ENCODE measurements at places on chromosomes 16 and 17.

- no peak for DNase-seq
These were observed 60.5 kb downstream of the SLC5A11 start for GRCh38 chr16:24906199-24906808.

GRCh38 chr16:783404-784161 is 4.6 kb downstream of the RPUSD1 start:
- DNase-seq, result no peak

DNA sequence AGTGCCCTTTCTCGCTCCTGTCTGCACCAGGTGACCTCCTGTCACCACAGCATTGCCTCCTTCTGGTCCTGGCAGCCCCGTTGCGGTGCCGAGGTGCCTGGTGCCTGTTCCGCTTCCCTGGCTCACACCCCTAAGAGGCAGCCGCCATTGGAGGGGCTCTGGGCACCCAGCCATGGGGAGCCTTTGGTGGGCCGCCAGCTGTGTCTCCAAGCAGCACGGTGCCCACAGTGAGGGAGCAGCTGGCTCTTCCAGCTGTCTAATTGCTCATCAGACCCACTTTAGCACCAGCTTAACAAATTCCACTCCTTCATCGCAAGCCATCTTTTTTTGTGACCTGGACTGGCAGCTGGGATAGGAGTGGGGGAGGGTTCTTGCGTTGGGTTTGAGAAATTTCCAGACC is 276.1 kb downstream of the SNX29 start:
- no peak for DNase-seq

- no peak for DNase-seq
These were observed 115.0 kb upstream of the CIBAR2 start for GRCh38 chr16:85227084-85227945.

GRCh38 chr17:13031718-13032350 is 14.0 kb upstream of the ELAC2 start:
- DNase-seq, result peak; percentile 33

DNA sequence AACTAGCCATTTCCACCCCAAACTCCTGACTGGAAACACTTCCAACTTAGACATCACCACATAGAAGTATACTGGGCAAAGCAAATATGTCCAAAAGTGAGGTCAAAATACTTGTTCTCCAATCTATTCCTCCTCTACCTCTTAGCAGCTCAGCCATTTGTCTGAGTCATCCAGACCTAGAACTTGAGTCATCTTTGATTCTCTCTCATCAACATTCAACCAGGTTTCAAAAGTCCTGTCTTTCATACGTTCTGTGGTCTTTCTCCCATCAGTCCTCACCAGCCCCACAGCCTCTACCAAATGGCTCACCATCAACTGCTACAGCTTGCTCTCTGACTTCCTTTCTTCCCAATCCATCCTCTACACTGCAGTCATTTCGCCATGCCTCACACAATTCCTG is 6.8 kb downstream of the ANKFY1 start:
- DNase-seq, result no peak

DNA sequence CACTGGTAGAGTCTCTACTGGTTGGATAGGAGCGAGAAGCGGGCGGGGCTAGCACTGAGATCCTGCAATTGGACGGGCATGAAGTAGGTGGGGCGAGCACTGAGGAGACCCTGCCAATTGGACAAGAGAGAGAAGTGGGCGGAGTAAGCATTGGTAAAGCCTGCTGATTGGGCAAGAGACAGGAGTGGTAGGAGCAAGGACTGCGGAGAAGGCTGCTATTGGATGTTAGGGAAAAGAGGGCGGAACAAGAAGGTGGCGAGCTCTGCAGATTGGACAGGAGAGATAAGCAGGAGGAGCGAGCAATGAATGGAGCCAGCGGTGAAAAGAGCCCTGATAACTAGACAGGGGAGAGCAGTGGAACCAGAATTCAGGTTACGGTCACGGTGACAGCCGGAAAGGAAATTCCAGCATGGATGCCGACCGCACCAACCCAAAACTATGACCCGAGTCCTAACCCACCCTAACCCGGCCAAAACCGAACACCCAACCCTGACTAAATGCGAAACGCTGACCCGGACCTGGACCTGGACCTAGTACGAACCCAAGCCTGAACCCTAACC is 4.8 kb downstream of the SCGB1C2 start:
- DNase-seq, result no peak

GRCh38 chr17:13688716-13689115 is 87.0 kb upstream of the HS3ST3A1 start:
- no peak for DNase-seq

DNA sequence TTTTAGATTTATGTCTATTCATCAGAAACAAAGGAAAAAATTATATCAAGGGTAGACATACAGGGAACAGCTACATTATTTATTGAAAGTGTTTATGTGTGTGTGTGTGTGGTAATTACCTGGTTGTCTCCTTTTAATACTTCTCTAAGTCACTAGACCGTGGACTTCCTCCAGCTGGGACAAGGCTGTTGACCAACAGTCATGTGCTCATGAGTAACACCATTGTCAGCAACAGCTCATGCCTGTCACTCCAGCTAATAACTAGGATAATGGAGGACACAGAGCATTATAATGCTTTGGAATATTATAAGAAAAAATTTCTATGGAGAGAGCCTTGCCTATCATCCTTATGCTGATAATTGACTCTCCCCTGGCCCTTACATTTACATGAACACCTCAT is 125.3 kb upstream of the SALL1 start:
- DNase-seq, result no peak

DNA sequence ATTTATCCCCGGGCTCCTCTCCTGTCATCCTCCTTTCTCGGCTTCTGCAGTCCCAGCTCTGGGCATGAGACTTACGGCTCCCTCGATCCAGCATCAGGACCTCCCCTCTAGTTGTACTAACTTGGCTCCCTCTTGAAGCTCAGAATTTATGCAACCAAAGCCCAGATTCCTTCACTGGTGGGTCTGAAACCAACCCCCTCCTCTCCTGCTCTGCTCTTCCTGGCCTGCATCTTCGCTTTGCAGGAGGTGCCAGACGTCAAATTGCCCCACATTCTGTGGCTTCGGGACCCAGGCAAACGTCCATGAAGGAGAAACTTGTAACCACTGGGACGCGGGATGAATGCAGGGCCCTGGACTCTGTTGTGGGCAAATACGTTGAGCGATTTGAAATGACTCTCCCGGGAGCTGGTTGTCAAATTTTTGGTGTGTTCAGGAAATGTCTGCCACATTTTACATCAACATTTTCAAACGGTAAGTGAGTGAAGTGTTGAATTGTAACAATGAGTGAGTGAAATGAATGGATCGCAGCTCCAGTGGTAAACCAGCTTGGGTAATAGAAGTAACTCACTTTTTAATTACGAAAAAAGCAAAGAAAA is 29.3 kb upstream of the ELAC2 start:
- no peak for DNase-seq

GRCh38 chr16:12099451-12100123 is 123.1 kb downstream of the SNX29 start:
- no peak for DNase-seq

- no peak for DNase-seq
These were observed 51.9 kb downstream of the PLCG2 start for GRCh38 chr16:81830845-81831540.

GRCh38 chr17:6843241-6843880 is 11.8 kb upstream of the TEKT1 start:
- no peak for DNase-seq

GRCh38 chr16:71288570-71288889 is 672 bp downstream of the CMTR2 start:
- no peak for DNase-seq

DNA sequence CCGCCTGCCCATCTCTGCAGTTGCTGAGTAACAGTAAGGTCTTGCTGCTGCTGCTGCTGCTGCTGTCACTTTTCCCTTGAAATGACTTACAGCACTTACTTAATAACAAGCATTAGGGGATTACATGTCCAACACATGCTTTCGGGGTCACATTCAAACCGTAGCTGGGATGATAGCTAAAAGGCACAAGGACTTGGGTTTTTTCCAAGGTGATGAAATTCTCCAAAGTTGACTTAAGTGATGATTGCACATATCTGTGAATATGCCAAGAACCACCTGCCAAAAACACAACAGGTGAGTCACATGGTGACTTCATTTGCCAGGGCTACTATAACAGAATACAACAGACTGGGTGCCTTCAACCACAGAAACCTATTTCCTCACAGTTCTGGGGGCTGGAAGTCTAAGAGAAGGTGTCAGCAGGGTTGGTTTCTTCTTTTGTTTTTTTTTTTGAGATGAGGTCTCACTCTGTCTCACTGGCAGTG is 121.9 kb upstream of the TNRC6C start:
- no peak for DNase-seq

- DNase-seq, result no peak
These were observed 27.1 kb downstream of the SCPEP1 start for GRCh38 chr17:57004944-57005579.

DNA sequence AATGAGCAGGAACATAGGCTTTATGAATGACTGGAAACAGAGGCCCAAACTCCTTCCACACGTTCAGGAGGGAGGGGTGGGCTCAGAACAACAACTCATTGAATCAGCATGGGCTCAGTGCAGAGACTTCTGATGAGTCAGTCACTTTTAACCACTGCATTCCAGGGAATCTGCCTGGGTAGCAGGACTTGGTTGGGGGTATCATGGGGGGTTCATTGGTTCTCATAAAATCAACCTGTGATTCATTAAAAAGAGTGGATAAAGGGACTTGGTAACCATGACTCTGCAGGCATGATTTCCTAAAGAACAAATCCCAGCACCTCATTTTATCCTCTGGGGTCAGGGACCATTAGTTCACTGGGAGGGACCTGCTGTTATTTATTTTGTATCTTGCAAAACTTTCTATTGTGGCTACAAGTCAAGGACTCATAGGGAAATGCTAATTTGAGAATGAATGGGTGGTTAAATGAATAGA is 13.8 kb downstream of the ITGB3 start:
- DNase-seq, result no peak
